ENCODE measurements at places on chromosomes 4 and X.

DNA sequence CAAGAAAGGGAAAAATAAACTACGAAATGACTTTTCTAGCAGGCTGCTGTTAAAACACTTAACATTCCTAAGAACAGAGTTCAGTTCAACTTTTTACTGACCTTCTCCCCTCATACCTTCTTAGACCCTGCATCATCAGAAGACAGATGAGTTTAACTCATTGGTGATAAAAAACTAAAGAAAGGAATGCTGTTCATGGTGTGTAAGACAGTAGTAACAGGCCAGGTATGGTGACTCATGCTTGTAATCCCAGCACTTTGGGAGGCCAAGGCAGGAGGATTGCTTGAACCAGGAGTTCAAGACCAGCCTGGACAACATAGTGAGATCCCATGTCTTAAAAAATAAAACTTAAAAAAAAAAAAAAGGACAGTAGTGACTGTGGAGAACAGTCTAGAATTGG lies 16.2 kb downstream of the RBM47 start:
- DNase-seq = no peak

DNA sequence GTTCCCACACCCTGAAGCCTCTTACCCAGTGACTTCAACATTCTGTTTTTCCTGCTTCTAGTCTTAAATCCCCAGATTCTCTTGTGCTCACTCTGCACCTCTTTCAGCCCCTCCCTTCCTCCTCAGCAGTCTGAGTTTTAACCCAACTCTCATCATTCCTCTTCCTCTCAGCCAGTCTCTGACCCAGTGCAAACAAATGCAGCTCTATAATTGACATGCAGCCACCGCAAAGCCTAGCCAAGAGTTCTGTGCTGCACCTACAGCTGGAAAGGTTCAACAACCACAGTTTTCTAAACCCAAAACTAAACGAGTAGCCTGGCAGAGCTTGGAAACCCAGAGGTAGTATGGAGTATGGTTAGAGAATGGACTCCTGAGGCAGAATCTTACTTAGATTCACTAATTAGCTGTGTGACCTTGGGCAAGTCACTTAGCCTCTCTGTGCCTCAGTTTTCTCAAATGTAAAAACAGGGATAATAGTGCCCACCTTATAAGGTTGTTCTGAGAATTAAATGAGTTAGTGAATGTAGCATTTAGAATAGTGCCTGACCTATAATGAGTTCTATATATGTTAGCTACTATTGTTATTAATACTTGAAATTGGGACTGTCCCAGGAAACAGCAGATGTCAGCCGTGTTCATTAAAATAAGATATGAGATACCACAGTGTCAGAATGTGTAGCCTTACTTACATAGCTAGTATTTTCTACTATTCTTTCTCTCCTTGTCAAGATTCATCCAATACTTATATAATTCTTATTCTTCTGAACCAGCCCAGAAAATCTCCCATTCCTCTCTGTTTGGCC lies 3.5 kb downstream of the TMEM154 start:
- no peak for DNase-seq

- no peak for DNase-seq
These were observed 9.1 kb upstream of the ELF4 start for GRCh38 chrX:130119312-130119898.

DNA sequence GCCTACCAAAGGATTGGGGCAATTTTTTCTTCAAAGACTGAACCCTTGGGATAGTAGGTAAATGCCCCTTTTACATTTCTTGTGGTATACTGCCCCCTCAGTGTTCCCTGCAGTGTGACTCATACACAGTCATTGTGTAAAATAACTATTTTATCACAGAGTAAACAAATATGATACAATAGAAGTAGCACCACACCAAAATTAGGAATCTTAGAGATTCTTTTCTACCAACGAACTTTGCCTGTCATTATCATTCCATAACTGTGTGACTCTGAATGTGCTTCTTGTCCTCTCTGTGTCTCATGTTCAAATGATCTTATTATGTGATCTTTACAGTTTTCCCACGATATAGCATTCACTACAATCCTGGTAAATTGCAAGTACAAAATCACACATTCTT lies 517.0 kb downstream of the ZIC3 start:
- no peak for DNase-seq

GRCh38 chr4:107747748-107748486 lies 27.9 kb upstream of the PAPSS1 start:
- no peak for DNase-seq

DNA sequence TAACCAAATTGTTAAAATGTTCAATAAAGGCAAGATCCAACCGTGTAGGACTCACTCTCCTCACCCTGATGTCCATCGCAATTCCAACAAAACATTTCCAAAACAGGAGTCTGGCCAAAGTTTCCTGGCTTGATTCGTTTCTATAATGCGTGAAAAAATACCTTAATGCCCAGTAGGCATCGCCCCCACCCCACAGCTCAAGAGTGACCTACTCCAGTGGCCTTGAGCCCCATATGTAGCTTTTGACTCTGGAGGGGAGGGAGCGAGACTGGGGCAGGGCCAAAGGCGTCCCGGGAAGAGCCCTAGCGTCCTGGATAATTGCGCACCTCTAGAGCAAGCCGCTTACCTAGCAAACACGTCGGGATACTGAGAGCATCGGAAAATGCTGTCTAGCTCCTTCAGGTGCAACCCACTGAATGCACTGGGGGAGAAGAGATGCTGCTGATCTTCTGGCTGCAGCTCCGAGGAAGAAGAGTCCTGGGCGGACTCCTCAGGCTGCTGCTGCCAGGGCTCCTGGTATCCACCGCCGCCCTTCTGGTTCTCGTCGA lies 55.6 kb upstream of the NKAP start:
- DNase-seq = no peak

DNA sequence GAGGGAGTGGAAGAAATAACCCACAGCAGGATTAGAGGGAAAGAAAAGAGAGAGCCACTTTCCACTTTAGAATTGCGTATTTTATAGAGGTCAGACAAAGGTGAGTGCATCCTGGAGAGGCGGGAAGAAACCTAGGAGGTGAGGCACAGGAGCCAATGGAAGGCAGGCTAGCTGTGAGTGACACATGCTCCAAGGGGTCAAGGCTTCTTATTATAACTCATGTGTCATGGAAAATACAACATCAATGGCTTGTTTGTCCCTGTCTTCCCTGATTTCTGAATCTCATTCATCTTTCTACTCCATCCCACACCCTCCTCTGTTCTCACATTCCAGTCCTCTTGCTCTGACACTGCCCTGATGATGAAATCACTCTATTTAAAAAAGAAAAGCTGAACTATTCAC lies 14.4 kb downstream of the ANXA3 start:
- no peak for DNase-seq

DNA sequence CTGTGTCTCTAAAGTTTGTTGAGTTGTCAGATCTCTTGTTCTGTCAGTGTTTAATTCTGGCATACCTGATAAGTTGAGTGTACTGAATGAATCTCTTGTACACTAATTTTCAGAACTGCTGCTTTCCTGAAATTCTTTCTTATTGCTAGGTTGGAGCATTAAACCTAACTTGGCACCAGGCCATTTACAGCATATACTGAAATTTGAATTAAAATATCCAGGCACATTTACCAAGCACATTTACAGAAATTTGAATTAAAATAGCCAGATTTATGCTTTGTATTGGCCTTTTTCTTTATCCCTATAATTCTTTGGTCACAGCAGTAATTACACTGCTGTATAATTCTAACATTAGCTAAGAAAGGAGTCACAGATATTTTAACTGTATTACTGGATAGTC lies 8.9 kb downstream of the TMEM33 start:
- no peak for DNase-seq

GRCh38 chr4:2287594-2287915 lies 25.6 kb upstream of the MXD4 start:
- DNase-seq = no peak
